Right renal pelvis (tissue), 4 donors: ENCODE measurements at places on chromosomes 4 and X. TPM values are rescaled to one million over a fixed set of nuclear protein-coding genes. Genes with fewer than 3 reads are reported as not detected.

The SPATA18 gene
- polyA plus RNA-seq: 1.4 TPM

The TMPRSS11B gene
- 0.09 TPM for polyA plus RNA-seq

The GUCY1A1 gene
- polyA plus RNA-seq: 86.3 TPM

The RADX gene
- polyA plus RNA-seq: 4.1 TPM

The CFP gene
- polyA plus RNA-seq: 1.3 TPM

The SAGE1 gene
- polyA plus RNA-seq: not detected

The CTAG2 gene
- polyA plus RNA-seq: not detected

The STPG2 gene
- polyA plus RNA-seq: 0.43 TPM

The SHOX gene
- not detected for polyA plus RNA-seq

The NAP1L5 gene
- 14.7 TPM for polyA plus RNA-seq

The CPLX1 gene
- 2.1 TPM for polyA plus RNA-seq

The FRG2 gene
- polyA plus RNA-seq: not detected
